K562 (cell line): ENCODE measurements at places on chromosomes 3 and 15.

- DNase-seq: no peak
These were observed 158.8 kb downstream of the PDZRN3 start for GRCh38 chr3:73465926-73466325.

DNA sequence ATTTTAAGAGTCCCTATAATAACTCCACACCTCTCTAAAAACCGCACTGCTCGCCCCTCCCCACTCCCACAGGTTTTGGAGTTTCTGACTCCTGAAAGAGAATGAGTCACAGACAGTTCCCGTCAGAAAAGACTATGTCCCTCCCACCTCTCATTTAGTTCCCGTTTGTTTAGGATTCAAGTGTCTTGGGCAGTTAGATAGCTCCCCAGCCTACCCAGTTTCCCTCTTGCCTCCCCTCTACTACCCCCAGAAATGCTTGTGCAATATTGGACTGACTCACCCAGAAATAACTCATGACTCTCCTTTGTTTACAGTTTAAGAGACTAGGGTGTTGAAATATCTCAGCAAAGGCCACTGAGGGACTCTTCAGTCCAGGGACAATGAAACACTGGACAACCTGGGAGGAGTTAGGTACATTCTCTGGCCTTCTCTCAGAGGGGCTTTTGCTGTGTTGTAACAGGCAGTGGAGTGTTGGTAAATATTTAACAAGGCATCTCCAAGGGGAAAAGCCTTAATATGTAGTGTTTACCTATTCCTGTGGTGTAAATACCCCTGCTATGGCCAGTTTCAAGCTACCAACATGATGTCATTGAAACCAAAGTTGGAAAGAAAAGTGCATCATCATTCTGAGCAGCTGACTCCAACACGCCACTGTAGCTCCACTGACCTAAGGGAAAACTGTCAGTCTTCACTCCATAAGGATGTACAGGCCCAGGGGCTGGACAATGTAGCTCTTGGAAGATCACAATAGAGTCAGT, 96.1 kb upstream of the CHD2 start:
- peak; percentile 73 for DNase-seq

GRCh38 chr3:86711634-86712033, 279.3 kb downstream of the VGLL3 start:
- no peak for DNase-seq

- peak; percentile 62 for DNase-seq
These were observed 533 bp upstream of the SMAD3 start for GRCh38 chr15:67064607-67065530.

GRCh38 chr3:178841011-178841410, 230.6 kb downstream of the ZMAT3 start:
- no peak for DNase-seq

DNA sequence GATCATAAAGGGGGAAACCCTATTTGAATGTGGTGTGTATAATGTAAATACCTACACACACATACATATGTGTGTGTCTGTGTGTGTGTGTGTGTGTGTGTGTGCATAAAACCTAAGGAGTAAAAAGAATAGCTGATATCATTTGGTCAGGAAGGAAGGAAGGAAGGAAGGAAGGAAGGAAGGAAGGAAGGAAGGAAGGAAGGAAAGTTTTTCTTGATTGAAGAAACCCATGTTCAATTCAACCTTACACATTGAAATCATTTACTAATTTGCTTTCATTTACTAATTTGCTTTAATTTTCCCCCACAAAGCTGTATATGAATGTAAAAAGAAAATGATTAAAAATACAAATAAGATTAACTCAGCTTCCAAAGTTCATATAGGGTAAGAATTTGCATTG, 386.6 kb downstream of the ROBO2 start:
- no peak for DNase-seq

DNA sequence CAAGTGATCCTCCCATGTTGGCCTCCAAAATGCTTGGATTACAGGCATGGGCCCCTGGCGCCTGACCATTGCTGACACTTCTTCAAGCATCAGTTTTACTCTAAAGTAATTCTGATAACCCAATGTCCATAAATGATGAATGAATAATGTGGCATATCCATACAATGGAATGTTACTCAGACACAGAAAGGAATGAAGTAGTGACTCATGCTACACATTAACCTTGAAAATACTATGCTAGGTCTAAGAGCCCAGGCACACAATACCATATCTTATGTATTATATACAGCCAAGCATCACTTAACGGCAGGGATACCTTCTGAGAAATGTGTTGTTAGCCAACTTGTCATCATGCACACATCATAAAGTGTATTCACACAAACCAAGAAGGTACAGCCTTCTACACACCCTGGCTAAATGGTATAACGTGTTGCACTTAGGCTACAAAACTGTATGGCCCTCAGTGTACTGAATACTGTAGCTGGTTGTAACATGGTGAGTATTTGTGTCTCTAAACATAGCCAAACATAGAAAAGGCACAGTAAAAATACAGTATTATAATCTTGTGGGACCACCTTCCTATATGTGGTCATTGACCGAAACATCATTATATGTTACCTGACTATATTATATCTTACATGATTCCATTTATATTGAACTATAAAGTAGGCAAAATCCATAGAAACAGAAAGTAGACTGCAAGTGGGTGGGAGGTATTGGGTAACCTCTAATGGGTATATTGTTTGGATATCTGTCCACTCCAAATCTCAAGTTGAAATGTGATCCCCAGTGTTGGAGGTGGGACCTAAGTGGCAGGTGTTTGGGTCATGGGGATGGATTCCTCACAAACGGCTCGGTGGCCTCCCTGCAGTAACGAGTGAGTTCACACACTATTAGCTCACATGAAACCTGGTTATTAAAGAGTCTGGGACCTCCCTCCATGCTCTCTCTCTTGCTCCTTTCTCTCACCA, 31.4 kb downstream of the MKRN2 start:
- DNase-seq: no peak

GRCh38 chr3:151579571-151580270, 118.9 kb upstream of the IGSF10 start:
- DNase-seq: no peak

DNA sequence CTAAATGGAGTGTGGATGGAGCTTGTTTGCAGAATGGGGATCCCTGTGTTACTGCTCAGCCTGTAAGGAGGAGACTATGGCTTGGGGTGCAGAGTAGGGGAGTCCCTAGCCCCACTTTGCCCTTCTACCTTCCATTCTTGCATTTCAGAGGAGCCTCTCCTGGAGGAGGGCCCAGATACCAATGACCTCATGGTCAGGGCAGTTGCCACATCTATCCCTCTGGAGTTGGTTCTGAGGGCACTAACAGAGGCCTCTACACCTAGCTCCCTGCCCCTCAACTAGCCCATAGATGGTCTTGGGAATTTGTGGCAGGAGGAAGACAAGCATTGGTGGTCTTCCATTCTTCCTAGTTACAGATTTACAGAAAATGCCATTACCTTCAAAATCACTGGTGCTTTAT, 6.1 kb downstream of the SKOR1 start:
- DNase-seq: no peak

- DNase-seq: no peak
These were observed 96.1 kb downstream of the FMN1 start for GRCh38 chr15:33098094-33099058.

- peak; percentile 61 for DNase-seq
These were observed at the start of gene CDCP1 for GRCh38 chr3:45145681-45146614. CDCP1 (minus strand) TSS chr3:45146378; CDS start chr3:45146287, 91 bp downstream.

GRCh38 chr15:90774731-90775514, 57.8 kb downstream of the BLM start:
- no peak for DNase-seq

- no peak for DNase-seq
These were observed 58.9 kb downstream of the TMEM41A start for GRCh38 chr3:185439745-185440466.

DNA sequence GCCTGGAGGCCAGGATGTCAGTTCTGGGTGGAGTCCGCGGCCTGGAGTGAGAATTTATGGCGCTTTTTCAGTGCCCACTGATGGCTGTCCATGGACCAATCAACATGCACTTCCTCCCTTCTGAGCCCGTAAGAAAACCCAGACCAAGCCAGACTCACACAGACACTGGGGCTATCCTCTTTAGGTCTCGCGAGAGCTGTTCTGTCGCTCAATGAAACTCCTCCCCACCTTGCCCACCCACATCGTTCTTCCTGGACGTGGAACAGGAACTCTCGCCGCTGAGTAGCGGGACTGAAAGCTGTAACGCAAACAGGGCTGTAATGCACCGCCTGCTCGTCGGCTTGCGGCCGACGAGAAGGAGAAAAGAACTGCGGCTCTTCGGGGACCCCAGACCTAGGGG, 833.0 kb upstream of the CADM2 start:
- DNase-seq: no peak

DNA sequence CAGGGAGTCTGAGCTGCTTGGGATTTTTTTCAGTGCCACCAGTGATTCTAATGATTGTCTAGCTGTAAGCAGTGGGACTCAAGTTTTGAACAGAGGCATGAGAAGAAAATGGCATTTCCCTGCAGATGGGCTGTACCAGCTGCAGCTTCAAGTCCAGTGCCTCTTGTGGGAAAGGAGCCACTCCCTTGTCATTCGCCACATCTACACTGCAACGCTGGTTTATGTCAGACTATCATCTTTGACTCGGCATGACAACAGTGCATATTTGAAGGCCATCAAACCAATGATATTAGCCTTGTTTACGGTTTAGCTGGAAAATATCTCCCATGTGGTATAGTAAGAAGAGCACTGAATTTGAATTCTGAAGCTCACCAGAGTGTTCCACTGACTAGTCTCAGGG, 22.2 kb downstream of the SCG5 start:
- no peak for DNase-seq

- DNase-seq: no peak
These were observed 119.9 kb upstream of the TJP1 start for GRCh38 chr15:29942143-29942542.

- DNase-seq: no peak
These were observed 44.6 kb downstream of the TFG start for GRCh38 chr3:100753846-100754245.

GRCh38 chr3:161927131-161927530, 430.5 kb downstream of the OTOL1 start:
- no peak for DNase-seq

DNA sequence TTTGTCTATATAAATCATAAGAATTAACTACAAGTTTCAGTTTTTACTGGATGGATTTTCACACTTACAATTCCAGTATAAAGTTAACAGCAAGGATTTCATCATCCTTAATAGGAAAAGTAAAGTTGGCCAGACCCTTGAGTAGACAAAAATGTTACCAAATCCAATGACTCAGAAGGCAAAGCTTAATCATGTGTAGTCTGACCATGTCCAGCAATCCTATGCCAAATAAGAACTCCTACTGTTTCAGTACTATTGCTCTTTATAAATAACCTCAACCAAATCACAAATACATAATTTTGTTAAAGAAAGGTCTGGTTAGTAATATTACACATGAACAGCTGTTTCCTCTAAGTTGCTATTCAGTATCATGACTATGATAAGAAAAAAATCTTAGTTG, 35.0 kb downstream of the PLOD2 start:
- DNase-seq: no peak

DNA sequence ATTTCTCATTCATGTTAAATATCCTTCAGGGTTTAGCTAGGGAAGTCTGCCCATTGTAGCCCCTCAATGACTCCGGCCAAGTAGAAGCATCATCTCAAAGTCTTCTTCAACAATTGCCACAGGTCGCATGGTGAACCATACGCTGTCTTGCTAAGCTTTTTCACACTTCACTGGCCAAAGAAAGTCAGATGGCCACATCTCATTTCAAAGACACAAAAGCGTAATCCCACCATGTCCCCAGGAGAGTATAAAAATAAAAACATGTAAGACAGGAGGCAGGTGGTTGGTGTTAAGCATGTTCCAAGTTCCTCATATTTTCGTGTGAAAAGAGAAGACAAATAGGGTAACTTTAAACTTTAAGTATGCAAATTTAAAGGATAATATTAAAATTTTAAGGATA, 147.4 kb downstream of the ERC2 start:
- DNase-seq: no peak

- DNase-seq: no peak
These were observed 50.0 kb upstream of the CP start for GRCh38 chr3:149271669-149272068.

GRCh38 chr3:38782148-38782547, 33.9 kb downstream of the SCN10A start:
- no peak for DNase-seq

GRCh38 chr15:46080016-46080415, 445.2 kb downstream of the SQOR start:
- DNase-seq: no peak

- DNase-seq: no peak
These were observed 56.4 kb upstream of the ETV5 start for GRCh38 chr3:186165331-186165730.

DNA sequence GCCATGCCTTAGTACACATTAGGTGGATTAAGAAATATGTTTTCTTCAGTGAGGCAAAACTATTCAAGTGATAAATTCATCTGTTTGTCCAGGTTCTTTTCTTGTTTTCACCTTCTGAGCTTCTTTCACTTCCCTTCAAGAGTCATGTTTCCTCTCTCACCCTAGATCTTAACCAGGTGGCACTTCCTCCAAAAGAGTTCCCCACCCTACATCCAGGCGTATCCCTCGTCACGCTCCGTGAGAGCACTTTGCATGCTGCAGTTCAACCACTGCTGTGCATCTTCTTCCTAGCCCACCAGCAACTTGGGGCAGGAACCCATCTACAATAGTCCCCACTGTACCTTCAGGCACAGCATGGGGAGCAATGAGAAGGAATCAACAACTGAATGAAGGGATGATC, 28.9 kb downstream of the OSBPL10 start:
- DNase-seq: no peak

GRCh38 chr3:125381314-125381713, 6.2 kb upstream of the ZNF148 start:
- DNase-seq: no peak
